Osteoblast (primary cell): ENCODE measurements at places on chromosomes 1 and 21. TPM values are rescaled to one million over a fixed set of nuclear protein-coding genes. Genes with fewer than 3 reads are reported as not detected.
A peak's percentile ranks its signal among the peaks of the same experiment; 100 is the strongest.

DNA sequence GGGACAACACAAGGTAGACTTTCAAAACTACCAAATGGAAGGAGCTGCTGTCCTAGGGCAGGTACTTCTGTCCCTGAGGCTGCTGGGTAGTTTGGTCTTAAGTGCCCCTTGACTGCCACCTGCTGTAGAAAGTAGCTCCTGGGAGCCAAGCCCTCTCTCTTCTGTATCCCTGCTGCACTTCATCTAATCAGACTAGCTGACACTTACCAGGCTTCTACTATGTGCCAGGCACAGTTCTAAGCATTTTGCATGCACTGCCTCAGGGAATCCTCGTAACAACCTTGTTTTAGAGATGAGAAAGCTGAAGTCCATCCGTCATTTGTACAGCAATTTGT, 15.9 kb upstream of the SRSF4 start:
- no peaks in the 10 kb centered on the region for H3K27me3 ChIP-seq
- no peak for DNase-seq
- no peak overlapping the region for H3K4me3 ChIP-seq
- H3K4me1 ChIP-seq = peaks cover 23% of the 10 kb centered on the region
- peak overlapping the region; percentile 81 for H3K27ac ChIP-seq

DNA sequence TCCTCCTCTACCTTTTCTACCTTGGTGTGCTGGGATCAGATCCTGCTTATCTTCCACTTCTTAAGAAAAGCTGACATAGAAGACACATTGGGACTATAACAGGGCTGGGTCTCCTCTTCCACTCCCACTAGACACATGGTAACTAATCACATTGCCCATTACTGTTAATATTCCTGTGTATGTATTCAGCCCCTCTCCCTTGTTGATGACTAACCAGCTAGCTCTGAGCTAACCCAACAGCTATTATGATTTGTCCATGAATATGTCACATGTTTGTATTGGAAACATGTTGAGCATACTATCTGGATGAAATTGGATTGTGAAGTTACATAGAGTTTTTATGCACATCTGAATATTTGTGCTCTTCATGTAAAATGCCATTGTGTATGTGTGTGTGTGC, 52.9 kb downstream of the MPZL1 start:
- H3K36me3 ChIP-seq = peaks cover 68% of the 10 kb centered on the region
- peaks cover 32% of the 10 kb centered on the region for H3K4me1 ChIP-seq
- peak; percentile 88 for DNase-seq
- H3K4me3 ChIP-seq = no peak overlapping the region

GRCh38 chr21:16633831-16634459, 878.9 kb upstream of the CXADR start:
- no peak for DNase-seq
- H3K27ac ChIP-seq = no peak overlapping the region
- no peak overlapping the region for H3K4me3 ChIP-seq
- H3K4me1 ChIP-seq = no peaks in the 10 kb centered on the region
- no peaks in the 10 kb centered on the region for H3K27me3 ChIP-seq

The CASP9 gene
- total RNA-seq = 10.0 and 10.9 TPM in 2 replicates

GRCh38 chr1:224675590-224675989, 59.5 kb downstream of the CNIH3 start:
- H3K36me3 ChIP-seq = no peaks in the 10 kb centered on the region
- no peaks in the 10 kb centered on the region for H3K4me1 ChIP-seq
- H3K4me3 ChIP-seq = no peak overlapping the region
- H3K27me3 ChIP-seq = no peaks in the 10 kb centered on the region
- no peak overlapping the region for H3K27ac ChIP-seq
- no peak for DNase-seq

GRCh38 chr21:31326522-31327242, 17.4 kb downstream of the TIAM1 start:
- no peaks in the 10 kb centered on the region for H3K27me3 ChIP-seq
- H3K4me1 ChIP-seq = peaks cover 6% of the 10 kb centered on the region
- H3K36me3 ChIP-seq = no peaks in the 10 kb centered on the region
- H3K27ac ChIP-seq = no peak overlapping the region
- peak; percentile 83 for DNase-seq

- H3K27me3 ChIP-seq = peaks cover 6% of the 10 kb centered on the region
- DNase-seq = peak; percentile 77
- H3K36me3 ChIP-seq = no peaks in the 10 kb centered on the region
Observed at GRCh38 chr1:209589440-209589839, 5.9 kb downstream of the CAMK1G start.

DNA sequence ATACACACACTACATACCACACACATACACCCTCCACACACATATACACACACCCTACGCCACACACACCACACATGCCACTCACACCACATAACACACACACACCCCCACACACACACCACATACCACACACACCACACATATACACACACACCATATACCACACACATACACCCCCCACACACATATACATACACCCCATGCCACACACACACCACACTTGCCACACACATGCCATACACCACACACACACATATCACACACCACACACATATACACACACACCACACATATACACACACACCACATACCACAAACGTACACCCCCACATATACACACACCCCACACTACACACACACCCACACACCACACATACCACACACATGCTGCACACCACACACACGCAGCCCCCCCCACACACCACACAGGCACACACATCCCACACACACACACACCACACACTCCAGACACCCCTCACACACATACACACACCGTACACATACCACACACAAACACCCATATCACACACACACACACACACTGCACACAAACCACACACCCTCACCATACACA, 76.7 kb upstream of the TMPRSS2 start:
- no peaks in the 10 kb centered on the region for H3K4me1 ChIP-seq
- DNase-seq = no peak
- no peaks in the 10 kb centered on the region for H3K36me3 ChIP-seq
- no peak overlapping the region for H3K27ac ChIP-seq
- peaks cover 4% of the 10 kb centered on the region for H3K27me3 ChIP-seq
- no peak overlapping the region for H3K4me3 ChIP-seq

The ANGPTL3 gene
- under 0.01 TPM in 1 of 2 replicates, not detected in the other for total RNA-seq

DNA sequence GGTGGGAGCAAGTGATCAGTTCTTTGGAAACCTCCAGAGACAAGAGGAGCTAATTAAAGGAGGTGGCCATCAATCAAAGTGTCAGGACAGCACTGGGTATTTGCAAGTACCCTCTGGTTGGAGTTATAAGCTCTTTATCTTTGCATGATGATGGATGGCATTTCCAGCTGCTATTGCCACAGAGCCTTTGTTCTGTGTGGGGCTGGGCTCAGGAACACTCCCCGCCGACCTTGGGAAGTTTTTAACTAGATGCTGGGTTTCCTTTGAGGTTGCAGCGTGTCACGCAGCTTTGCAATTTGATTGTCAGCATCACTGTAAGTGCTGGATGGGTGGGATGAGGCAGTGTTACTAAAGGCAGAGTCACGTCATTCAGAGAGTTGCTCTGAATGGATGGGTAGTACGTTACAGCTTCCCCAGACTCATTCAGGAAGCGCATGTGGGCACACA, 68.9 kb downstream of the CNIH3 start:
- no peak overlapping the region for H3K4me3 ChIP-seq
- no peaks in the 10 kb centered on the region for H3K36me3 ChIP-seq
- no peak for DNase-seq
- no peaks in the 10 kb centered on the region for H3K4me1 ChIP-seq

DNA sequence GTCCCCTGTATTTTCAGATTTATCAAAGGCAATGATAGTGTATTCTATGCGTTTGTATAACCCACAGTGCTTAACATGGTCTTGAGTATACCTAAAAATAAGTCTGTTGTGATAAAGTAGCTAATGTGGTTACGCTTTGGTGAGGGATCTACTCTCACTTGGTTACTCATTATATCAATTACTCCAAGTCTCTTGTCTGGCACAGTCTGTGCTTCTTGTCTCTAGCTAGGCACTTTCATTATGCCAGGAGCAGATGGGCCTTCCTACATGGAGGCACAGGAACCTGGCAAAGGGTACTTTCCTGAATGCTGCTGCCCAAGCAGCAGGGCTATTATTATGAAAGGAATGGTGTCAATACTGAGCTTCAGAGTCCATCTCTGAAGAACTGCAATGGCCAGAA, 4.2 kb upstream of the PTPN22 start:
- no peaks in the 10 kb centered on the region for H3K27me3 ChIP-seq
- no peaks in the 10 kb centered on the region for H3K36me3 ChIP-seq
- no peak for DNase-seq
- H3K4me1 ChIP-seq = peaks cover 21% of the 10 kb centered on the region
- H3K27ac ChIP-seq = no peak overlapping the region
- no peak overlapping the region for H3K4me3 ChIP-seq

- peaks cover 3% of the 10 kb centered on the region for H3K4me1 ChIP-seq
- H3K27ac ChIP-seq = no peak overlapping the region
- no peak overlapping the region for H3K4me3 ChIP-seq
- no peak for DNase-seq
- no peaks in the 10 kb centered on the region for H3K36me3 ChIP-seq
Observed at GRCh38 chr21:44822484-44823178, 4.8 kb upstream of the SUMO3 start.

- DNase-seq = no peak
- no peak overlapping the region for H3K27ac ChIP-seq
- H3K27me3 ChIP-seq = no peaks in the 10 kb centered on the region
- no peaks in the 10 kb centered on the region for H3K4me1 ChIP-seq
- peaks cover 4% of the 10 kb centered on the region for H3K36me3 ChIP-seq
Observed at GRCh38 chr1:116545359-116545705, 25.5 kb downstream of the CD58 start.

- no peak overlapping the region for H3K4me3 ChIP-seq
- H3K36me3 ChIP-seq = no peaks in the 10 kb centered on the region
Observed at GRCh38 chr1:233790662-233791371, 113.7 kb upstream of the SLC35F3 start.

The FAM163A gene
- total RNA-seq = not detected in 2 replicates

GRCh38 chr21:36375994-36376393, 9.2 kb upstream of the CHAF1B start:
- peaks cover 51% of the 10 kb centered on the region for H3K36me3 ChIP-seq
- H3K27me3 ChIP-seq = no peaks in the 10 kb centered on the region
- H3K4me1 ChIP-seq = no peaks in the 10 kb centered on the region

GRCh38 chr1:192933744-192934143, 124.9 kb downstream of the RGS2 start:
- H3K4me3 ChIP-seq = no peak overlapping the region
- H3K27me3 ChIP-seq = no peaks in the 10 kb centered on the region
- DNase-seq = no peak
- no peaks in the 10 kb centered on the region for H3K4me1 ChIP-seq
- H3K36me3 ChIP-seq = no peaks in the 10 kb centered on the region

The EPHB2 gene
- 8.7 and 14.7 TPM in 2 replicates for total RNA-seq

- H3K4me1 ChIP-seq = peaks cover 10% of the 10 kb centered on the region
- no peaks in the 10 kb centered on the region for H3K27me3 ChIP-seq
- DNase-seq = no peak
Observed at GRCh38 chr1:10575616-10576015, 100.9 kb downstream of the PEX14 start.

GRCh38 chr1:201348211-201348566, 29.3 kb downstream of the TNNT2 start:
- peaks cover 7% of the 10 kb centered on the region for H3K27me3 ChIP-seq
- H3K36me3 ChIP-seq = no peaks in the 10 kb centered on the region
- H3K4me3 ChIP-seq = no peak overlapping the region
- no peak overlapping the region for H3K27ac ChIP-seq
- H3K4me1 ChIP-seq = no peaks in the 10 kb centered on the region

DNA sequence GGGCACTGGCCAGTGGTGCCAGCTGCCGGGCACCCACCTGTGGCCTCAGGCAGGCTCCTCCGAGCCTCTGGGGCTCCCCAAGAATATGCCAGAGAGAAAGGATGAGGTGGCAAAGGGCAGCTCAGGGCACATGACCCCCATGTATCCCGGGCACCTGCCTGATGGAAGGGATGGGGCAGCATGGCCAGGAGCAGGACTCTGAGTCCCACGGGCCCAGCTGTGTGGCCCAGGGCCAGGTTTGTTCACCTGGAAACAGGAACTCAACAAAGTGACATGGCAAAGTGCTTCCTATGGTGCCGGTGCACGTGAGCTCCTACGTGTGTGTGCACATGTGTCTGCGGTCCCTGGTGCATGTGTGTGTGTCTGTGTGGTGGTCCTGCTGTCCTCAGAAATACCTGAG, 9.5 kb upstream of the GPR153 start:
- no peaks in the 10 kb centered on the region for H3K36me3 ChIP-seq
- H3K27me3 ChIP-seq = no peaks in the 10 kb centered on the region
- DNase-seq = no peak
- H3K27ac ChIP-seq = no peak overlapping the region
- no peak overlapping the region for H3K4me3 ChIP-seq

GRCh38 chr1:210746024-210746731, 387.8 kb downstream of the KCNH1 start:
- H3K27me3 ChIP-seq = no peaks in the 10 kb centered on the region
- H3K36me3 ChIP-seq = no peaks in the 10 kb centered on the region
- no peaks in the 10 kb centered on the region for H3K4me1 ChIP-seq
- no peak overlapping the region for H3K27ac ChIP-seq

DNA sequence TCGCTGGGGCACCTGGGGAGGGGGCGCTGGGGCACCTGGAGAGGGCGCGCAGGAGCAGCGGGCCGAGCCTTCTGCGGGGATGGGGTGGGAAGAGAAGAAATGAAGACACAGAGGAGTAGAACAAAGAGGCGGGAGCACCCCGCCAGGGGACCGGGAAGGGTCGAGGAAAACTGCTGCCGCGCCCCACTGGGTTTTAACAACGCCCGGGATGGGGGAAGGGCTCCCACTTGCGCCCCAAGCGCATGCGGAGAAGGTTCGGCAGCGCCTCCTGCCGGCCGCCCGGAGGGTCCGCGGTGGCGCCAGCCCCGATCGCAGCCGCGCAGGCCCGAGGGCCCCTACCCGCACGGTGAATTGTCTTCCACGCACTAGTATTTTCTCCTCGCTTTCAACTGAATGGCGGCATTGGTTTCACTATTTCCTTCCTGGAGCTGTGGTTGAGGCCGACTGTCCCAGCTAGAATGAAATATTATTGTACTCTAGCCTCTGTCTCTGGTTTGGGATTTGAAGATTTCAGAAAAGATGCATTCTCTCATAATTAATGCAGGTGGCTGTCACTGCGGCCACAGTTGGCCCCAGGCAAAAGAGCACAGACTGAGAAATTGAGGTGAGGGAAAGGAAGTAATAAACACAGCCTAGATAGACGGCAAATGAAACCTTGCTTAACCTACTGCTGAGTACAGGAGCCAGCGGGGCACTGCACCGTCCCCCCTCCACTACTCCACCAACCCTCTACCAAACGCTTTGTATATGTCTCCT, 57.3 kb downstream of the MAB21L3 start:
- H3K27ac ChIP-seq = no peak overlapping the region
- no peaks in the 10 kb centered on the region for H3K36me3 ChIP-seq
- H3K4me1 ChIP-seq = no peaks in the 10 kb centered on the region
- H3K4me3 ChIP-seq = peak overlapping the region; percentile 72

The BCL2L15 gene
- total RNA-seq = 0.29 and 0.36 TPM in 2 replicates

The NBPF19 gene
- total RNA-seq = 33.6 and 34.0 TPM in 2 replicates

The SLC26A9 gene
- not detected in 2 replicates for total RNA-seq

GRCh38 chr1:167916766-167917511, 3.0 kb upstream of the ADCY10 start:
- no peak overlapping the region for H3K27ac ChIP-seq
- H3K4me3 ChIP-seq = no peak overlapping the region
- peaks cover 17% of the 10 kb centered on the region for H3K36me3 ChIP-seq
- DNase-seq = no peak
